ENCODE measurements at places on chromosomes 7 and 10.
A peak's percentile ranks its signal among the peaks of the same experiment; 100 is the strongest.

DNA sequence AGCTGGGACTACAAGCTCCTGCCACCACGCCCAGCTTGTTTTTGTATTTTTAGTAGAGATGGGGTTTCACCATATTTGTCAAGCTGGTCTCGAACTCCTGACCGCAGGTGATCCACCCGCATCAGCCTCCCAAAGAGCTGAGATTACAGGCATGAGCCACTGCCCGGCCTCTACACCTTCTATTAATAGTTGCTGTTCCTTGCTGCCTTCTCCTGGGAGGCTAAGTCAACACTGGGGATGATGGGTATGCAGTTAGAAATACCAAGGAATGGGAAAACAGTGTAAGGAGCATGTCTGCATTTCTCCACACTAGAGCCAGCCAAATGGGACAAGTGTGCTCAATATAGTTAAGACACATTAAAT, 97.3 kb upstream of the PDLIM1 start:
- peaks cover 68% of the 10 kb centered on the region for H3K36me3 ChIP-seq
- H3K4me3 ChIP-seq = no peak overlapping the region
- DNase-seq = no peak
- H3K27me3 ChIP-seq = no peaks in the 10 kb centered on the region
- H3K27ac ChIP-seq = peak overlapping the region; percentile 89

GRCh38 chr10:30103595-30104320, 44.4 kb upstream of the JCAD start:
- no peaks in the 10 kb centered on the region for H3K36me3 ChIP-seq
- no peaks in the 10 kb centered on the region for H3K4me1 ChIP-seq

DNA sequence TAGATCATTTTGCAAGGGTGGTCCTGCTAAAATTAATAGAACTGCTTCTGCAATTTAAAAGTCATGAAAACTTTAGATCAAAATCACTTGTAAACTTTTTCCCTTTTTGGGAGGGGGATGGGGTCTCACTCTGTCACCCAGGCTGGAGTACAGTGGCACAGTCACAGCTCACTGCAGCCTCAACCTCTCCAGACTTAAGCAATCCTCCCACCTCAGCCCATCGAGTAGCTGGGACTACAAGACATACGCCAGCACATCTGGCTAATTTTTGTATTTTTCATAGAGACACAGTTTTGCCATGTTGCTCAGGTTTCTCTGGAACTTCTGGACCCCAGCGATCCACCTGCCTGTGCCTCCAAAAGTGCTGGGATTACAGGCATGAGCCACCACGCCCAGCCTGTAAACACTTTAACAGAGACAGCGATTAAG, 79.7 kb downstream of the LRRC17 start:
- H3K36me3 ChIP-seq = no peaks in the 10 kb centered on the region
- no peaks in the 10 kb centered on the region for H3K27me3 ChIP-seq
- peak overlapping the region; percentile 92 for H3K27ac ChIP-seq
- peak overlapping the region; percentile 30 for H3K4me3 ChIP-seq

DNA sequence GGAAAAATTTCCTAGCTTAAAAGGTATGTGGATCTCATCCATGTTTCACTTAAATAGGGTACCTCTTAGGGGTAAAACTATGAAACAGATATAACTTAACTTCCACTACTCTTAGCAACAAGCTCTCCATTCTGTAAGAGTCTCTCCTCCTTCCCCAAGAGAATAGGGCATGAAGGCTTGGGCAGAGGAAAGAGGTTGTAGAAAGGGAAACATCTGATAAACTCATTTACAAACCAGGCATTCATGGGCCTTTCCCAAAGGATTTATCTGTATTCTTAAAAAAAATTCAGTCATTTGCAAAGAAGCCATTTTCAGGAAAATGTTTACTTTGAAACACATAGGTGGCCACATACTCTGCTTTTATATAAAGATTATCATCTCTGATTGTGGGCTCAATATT, 82.7 kb downstream of the SEMA3A start:
- no peaks in the 10 kb centered on the region for H3K4me1 ChIP-seq
- DNase-seq = no peak
- H3K27ac ChIP-seq = no peak overlapping the region
- H3K27me3 ChIP-seq = no peaks in the 10 kb centered on the region
